ENCODE measurements at places on chromosomes 12 and 14.

GRCh38 chr14:55220230-55220629 is 28.8 kb upstream of the DLGAP5 start:
- no peak for DNase-seq

DNA sequence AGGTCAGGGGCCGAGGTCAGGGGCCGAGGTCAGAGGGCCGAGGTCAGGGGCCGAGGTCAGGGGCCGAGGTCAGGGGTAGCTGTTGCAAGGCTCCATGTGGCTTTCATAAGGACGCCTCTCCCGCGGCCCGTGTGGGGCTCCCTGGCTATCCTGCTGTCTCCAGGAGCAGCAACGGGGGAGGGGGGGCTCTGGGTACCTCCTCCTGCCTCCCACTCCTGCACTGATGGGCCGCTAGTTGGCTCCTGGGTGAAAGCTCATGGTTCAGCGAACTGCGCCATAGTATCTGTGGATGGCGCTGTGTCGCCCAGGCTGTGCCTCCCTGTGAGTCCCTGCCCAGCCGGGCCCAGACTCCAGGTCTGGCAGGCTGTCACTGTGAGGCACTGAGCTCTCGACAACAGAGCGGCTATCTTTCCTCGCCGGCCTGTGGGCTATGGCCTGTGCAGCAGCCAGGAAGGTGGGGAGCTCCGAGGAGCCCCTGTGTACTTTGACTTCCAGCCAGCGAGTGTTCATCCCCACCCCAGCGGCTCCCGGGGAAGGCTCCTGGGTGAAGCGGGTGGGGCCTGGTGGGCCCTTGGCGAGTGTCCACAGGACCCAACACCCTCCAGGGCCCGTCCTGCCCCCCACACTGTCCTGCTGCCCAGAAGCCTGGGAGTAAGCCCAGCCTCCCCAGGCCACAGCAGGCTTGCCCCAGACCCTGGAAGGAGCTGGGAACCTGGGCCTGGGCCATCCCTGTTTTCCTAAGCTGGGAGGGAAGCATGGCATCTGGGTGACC is 8.1 kb downstream of the RFLNA start:
- DNase-seq: no peak

GRCh38 chr12:66573605-66574004 is 105.3 kb downstream of the GRIP1 start:
- DNase-seq: no peak

GRCh38 chr12:7935590-7936581 is at the start of gene SLC2A3:
Gene SLC2A3, minus strand, starts transcription at chr12:7936187. Its CDS starts 153 bp downstream, at chr12:7936034.
- peak; percentile 51 for DNase-seq

GRCh38 chr12:454833-455232 is 4.9 kb upstream of the B4GALNT3 start:
- DNase-seq: no peak

DNA sequence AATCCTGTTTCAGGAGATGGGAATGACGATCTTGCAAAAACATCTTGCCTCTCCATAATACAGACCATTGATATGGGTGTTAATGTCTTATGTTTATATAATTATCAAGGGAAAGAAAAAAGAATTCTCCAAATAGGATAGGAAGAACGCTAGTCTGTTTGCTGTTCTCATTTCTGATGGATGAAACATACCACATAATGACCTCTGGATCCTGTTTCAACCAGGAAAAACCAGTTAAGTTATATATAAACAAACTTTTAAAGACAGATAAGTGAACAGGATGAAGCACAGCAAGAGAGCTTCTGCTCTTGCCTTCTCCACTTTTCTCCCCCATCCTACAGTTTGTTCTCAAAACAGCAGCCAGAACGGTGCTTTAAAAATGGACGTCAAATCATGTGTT is 27.8 kb downstream of the COQ6 start:
- no peak for DNase-seq

All from right kidney (tissue), 9 donors.